ENCODE measurements at places on chromosomes 3 and 15. TPM values are rescaled to one million over a fixed set of nuclear protein-coding genes. Genes with fewer than 3 reads are reported as not detected.

- no peak for DNase-seq
Measured at GRCh38 chr3:3141939-3142338, 15.2 kb downstream of the TRNT1 start.

DNA sequence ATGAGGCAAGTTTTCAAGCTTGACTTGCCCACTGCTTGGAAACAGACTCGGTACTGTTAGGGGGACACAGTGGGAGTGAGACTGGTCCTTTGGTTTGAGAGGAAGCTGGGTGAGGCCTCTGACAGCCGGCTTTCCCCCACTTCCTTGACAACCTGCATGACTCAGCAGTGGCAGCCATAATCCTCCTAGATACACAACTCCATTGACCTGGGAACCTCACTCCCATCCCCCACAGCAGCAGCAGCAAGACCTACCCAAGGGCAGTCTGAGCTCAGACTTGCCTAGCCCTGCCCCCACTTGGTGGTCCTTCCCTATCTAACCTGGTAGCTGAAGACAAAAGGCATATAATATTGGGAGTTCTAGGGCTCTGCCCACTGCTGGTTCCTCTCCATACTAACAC, 1043.5 kb upstream of the ALCAM start:
- DNase-seq, result no peak

The MESP2 gene
- total RNA-seq, result 0.45 TPM

DNA sequence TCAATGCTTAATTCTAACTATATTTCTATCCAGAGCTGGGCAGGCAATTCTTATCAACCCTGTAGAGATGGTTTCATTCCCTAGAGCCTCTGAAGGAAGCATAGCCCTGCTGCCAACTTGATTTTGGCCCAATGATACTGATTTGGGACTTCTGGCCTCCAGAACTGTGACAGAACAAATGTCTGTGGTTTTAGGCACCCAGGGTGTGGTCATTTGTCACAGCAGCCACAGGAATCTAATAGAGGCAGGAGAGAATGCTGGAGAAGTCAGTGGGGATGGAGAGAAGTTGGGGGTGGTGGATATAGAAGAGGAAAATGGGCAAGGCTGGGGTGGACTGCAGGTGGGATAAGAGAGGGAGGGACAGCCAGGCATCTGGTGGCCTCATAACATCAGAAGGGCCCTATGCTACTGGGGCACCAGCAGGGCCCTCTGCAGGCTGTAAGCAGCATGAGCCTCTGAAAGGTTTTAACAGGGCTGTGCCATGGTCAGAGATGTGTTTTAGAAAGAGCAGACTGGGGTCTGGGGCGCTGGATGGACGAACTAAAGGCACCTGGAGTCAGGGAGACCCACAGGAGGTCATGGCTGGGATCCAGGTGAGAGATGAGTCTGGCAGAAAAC, 19.8 kb downstream of the MRPS11 start:
- DNase-seq, result no peak

The SLC12A1 gene
- total RNA-seq, result not detected

The MCF2L2 gene
- total RNA-seq, result 0.23 TPM
